ENCODE measurements at places on chromosomes 5 and 9.
A peak's percentile ranks its signal among the peaks of the same experiment; 100 is the strongest.

- DNase-seq: peak; percentile 68
These were observed 12.2 kb upstream of the CLINT1 start for GRCh38 chr5:157870837-157871834.

- DNase-seq: no peak
These were observed 443.0 kb upstream of the KLF4 start for GRCh38 chr9:107932601-107933000.

GRCh38 chr5:1718669-1719068, 81.0 kb downstream of the MRPL36 start:
- no peak for DNase-seq

DNA sequence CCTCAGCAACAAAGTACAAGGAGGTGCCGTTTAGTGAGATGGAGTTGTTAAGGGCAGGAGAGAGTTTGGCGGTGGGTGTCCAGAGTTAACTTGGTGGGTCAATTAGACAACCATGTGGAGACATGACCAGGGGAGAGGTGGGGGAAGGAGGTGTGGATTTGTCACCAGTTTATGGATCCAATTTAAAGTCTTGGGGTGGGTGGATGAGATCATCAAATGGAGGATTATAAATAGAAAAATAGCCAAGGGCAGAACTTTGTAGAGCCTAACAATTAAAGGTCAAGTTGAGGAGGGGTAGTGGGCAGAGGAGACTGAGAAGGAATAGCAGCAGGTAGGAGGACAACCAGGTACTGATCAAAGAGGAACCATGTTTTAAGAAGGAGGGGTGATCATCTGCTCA, 108.7 kb upstream of the IL12B start:
- no peak for DNase-seq

DNA sequence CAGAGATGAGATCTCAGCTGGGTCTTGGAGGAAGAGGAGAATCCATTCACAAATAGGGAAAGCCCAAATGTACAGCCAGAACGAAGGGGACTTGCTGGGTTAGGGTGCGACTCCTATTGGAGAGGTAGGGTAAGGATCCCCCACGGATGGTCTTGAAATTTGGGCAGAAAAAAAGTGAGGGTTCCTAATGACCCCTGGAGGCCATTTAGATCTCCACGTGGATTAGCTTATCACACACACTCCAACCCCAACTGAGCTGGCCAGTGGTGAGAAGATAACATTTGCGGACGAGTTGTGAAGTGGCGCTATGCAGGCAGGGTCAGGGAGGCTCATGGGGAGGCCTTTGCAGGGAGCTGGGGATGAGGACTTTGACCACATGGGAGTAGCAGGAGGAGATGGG, 86.0 kb downstream of the FSTL4 start:
- DNase-seq: no peak

DNA sequence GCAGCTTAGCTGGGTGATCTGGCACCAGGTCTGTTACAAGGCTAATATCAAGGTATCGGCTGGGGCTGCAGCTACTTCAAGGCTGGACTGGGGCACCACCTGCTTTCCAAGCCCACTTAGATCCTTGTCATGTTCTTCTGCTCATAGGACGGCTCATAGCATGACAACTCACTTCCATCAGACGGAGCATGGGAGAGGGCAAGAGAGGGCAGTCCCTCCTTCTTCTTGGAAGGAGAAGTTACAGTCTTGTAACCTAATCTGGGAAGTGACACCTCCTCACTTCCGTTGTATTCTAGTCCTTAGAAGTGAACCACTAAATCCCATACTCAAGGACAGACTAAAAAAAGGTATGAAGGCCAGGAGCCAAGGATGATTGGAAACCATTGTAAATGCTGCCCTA, 258.2 kb downstream of the MAST4 start:
- no peak for DNase-seq

GRCh38 chr5:172870715-172871461, 36.8 kb downstream of the ERGIC1 start:
- peak; percentile 68 for DNase-seq

GRCh38 chr5:61472172-61472958, 140.3 kb downstream of the ZSWIM6 start:
- no peak for DNase-seq

Measured in brain microvascular endothelial cell (primary cell).